Activated CD4-positive, alpha-beta T cell treated with anti-CD3 and anti-CD28 coated beads for 1 hour (primary cell): ENCODE measurements at places on chromosomes 4 and X.

GRCh38 chr4:113625902-113626301 is 135.6 kb downstream of the CAMK2D start:
- DNase-seq: no peak

DNA sequence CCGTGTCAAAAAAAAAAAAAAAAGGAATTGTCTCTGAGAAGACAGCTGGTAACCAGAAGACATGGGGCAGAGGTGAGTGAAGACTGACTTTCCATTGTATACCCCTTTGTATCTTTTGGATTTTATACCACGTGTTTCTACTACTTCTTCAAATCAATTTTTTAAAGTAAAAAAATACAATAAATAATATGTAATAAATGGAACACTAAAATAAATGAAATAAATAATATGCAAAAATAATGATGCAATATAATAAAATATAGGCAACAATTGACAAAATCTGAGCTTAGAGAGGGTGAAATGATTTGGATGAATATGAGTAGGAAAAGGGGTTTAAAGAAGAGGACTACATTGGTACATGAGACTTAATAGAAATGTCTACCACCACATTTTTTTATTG is 155.8 kb downstream of the IL15 start:
- DNase-seq: no peak

DNA sequence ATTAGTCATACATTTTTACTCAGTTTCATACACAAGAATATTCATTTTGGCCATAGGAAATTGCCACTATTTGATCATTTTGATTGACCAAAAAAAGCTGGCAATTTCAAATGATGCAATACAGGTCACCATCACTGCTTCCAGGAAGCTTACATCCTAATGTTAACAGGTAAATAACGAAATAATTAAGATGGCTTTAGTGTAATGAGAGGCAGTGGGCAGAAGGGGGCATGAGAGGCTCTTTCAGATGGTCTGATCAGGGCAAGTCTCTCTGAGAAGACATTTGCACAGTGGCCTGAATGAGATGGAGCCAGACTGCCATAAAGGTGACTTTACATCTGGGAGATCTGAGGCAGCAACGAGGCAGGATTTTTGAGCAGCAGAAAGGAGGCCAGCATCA is 170.7 kb downstream of the SLIT2 start:
- no peak for DNase-seq

- no peak for DNase-seq
These were observed 46.1 kb downstream of the ARAP2 start for GRCh38 chr4:36198068-36198808.

- DNase-seq: peak; percentile 18
These were observed at the start of gene RAB33A for GRCh38 chrX:130171446-130172126. Gene RAB33A, plus strand, starts transcription at chrX:130171962. Its CDS starts 101 bp downstream, at chrX:130172063.
